NCI-H1930 (cell line): ENCODE measurements at places on chromosomes 6 and 20.

DNA sequence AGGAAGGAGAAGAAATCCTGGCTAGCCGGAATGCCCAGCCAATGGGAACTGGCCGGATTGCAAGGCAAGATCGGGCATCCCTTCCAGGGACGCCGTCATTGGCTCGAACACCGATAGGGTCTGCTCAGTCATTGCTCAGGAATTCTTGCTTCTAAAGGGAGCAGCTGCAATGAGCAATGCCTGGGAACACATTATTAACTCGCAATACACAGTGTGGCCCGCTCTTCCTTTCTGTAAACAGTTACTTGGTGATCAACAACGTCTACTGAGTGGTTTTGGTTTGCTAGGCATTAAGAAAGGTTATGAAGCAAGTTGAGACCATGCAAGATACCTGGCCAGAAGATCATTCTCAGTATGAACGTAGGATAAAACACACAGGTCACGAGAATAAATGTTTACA lies 165.4 kb upstream of the CITED2 start:
- DNase-seq, result no peak

GRCh38 chr6:149451376-149452036 lies 33.3 kb downstream of the ZC3H12D start:
- no peak for DNase-seq

DNA sequence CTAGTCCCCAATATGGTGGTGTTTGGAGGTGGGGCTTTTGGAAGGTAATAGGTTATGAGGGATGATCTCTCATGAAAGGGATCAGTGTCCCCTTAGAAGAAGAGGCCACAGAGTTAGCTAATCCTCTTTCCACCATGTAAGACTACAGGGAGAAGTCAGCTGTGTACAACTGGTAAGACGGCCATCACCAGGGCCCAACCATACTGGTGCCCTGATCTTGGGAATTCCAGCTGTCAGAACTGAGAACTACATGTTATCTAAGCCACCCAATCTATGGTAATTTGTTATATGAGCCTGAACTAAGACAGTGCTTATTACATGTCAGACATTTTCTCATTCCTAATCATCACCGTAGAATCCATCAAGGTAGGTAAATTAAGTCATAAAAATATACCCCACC lies 77.7 kb upstream of the ZNF217 start:
- DNase-seq, result no peak

GRCh38 chr6:14757418-14757817 lies 488.5 kb upstream of the JARID2 start:
- no peak for DNase-seq

GRCh38 chr6:48032151-48032550 lies 78.8 kb downstream of the PTCHD4 start:
- no peak for DNase-seq

- DNase-seq, result no peak
Measured at GRCh38 chr20:9256393-9256792, 187.5 kb downstream of the PLCB4 start.
